ENCODE measurements at places on chromosomes 5 and 9. TPM values are rescaled to one million over a fixed set of nuclear protein-coding genes. Genes with fewer than 3 reads are reported as not detected.

Gene HABP4
- total RNA-seq = 12.3 TPM

Gene SPINK1
- not detected for total RNA-seq

Gene DIRAS2
- total RNA-seq = not detected

Gene C5orf58
- not detected for total RNA-seq

Gene TERT
- 2.4 TPM for total RNA-seq

Gene SCAI
- total RNA-seq = 30.2 TPM

Gene CCDC192
- 2.7 TPM for total RNA-seq

Gene ZNF354B
- 31.3 TPM for total RNA-seq

GRCh38 chr9:21967169-21967568 is 27.0 kb downstream of the CDKN2A start:
- peak; percentile 37 for DNase-seq

DNA sequence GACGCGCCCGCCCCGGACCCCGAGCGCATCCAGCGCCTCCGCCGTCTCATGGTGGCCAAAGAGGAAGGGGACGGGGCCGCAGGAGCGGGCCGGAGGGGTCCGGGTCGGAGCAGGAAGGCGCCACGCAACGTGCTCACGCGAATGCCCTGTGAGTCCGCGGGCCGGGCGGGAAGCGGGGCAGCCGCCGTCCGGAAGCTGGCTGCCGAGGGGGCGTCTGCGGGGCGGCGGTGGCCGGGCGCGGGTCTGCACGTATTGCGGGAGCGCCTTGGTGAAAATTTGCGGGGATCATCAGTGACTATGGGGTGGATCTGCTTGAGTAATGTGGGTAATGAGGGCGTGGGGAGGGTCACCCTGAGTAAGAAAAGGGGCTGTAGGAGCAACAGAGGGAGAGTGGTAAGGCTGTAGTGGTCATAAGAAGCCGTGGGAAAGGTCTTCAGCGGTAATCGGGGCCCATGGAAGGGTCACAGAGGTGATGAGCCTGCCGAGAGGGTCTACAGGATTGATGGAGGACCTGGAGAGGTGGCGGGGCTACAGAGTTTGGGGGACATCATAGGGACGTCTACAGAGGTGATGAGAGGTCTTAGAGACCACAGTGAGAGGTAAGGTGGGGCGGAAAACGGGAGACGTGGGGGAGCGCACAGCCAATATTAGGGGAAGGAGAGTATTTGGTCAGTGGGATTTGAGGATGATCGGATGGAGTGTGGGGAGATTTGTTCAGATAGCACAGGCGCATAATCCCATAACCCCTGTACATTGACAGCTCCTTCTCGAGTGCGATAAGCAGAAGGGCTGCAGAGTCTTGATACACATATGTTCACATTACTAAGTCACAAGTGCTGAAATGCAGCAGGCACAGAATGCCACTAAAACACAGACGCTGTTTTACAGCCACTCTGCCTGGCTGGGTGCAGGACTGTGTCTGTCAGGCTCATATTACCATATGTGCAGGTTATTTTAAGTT is 819 bp downstream of the LSM11 start:
- DNase-seq = no peak

- no peak for DNase-seq
Observed at GRCh38 chr9:131046093-131046380, 37.1 kb downstream of the LAMC3 start.

DNA sequence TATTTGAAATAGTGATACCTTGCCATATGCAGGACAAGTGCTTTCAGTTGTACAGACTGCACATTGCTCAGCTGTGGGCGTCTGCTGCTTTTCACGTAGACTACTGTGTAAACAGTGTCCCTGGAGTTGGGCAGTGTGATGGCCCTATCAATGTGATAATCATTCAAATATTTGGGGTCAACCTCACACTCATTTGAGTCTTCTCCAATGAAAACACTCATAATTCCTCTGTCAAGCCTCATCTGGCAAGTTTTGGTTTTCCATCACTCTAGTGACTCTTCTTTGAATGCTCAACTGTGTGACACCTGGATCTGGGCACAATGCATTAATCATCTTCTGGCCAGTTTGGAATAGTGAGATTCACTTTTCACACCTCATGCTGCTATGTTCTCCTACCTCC is 64.4 kb downstream of the UGCG start:
- no peak for DNase-seq

GRCh38 chr9:35142037-35142436 is 19.8 kb upstream of the UNC13B start:
- no peak for DNase-seq

- DNase-seq = no peak
Observed at GRCh38 chr9:37407468-37407867, 15.0 kb upstream of the GRHPR start.

DNA sequence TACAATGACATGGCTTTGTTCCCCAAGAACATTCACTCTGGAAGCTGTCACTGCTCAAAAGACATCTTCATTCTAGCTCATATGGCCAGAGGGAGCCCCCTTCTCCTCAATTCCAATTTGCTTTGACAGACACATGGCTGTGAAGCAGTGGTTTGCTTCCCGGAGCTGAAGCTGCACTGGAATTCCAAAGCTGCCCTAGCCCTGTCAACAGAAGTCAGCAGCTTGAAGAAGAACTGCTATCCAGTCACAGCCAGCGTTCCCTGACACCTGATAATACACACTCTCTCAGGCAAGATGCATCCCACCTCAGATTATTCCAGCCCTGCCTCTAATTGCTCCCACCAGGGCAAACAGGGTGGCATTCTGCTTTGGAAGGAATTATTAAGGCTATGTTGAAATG is 93.7 kb downstream of the SEMA5A start:
- DNase-seq = no peak

DNA sequence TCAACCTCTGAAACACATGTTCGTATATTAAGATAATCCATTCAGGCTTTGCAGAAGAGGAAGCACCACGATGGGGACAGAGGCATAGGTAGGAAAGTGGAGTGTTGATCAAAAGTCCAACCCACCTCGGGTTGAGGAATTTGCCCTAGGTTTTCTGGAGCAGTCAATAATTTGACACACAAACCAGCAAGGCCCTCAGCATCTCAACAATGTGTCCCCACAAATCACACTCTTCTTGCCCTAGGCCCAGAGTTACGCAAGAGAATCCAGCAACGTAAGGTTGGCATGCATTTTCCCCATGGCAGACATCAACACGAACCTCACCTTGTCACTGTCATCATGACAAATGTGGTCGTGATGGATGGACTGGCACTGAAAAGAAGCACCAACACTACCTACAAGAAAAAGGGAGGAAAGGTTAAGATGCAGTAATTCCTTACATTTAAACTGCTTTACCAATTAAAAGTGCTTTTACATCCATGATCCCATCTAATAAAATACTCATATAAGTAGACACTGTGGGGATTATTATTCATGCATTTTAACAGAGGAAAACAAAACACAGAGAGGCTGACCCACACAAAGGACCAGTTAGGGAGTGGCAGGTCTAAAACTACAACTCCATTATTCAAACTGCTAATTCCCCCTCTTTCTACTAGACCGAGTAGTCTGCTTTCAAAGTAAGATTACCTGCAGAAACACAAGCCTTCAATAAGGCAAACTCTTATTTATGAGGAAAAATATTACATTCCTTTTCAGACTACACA is 24.4 kb upstream of the RNF38 start:
- no peak for DNase-seq

DNA sequence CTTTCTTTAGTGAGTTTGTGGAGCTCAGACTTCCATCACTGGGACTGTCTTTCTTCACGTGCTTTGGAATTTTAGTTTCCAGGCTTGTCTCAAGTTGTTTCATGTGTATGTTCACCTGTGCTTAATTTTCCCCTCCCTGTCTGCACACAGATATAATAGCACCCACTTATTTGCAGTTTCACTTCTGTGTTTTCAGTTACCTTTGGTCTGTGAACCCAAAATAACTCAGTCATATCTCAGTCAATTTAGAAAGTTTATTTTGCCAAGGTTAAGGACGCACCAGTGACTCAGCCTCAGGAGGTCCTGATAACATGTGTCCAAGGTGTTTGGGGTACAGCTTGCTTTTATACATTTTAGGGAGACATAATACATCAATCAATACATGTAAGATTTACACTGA is 330.4 kb downstream of the ICE1 start:
- no peak for DNase-seq

DNA sequence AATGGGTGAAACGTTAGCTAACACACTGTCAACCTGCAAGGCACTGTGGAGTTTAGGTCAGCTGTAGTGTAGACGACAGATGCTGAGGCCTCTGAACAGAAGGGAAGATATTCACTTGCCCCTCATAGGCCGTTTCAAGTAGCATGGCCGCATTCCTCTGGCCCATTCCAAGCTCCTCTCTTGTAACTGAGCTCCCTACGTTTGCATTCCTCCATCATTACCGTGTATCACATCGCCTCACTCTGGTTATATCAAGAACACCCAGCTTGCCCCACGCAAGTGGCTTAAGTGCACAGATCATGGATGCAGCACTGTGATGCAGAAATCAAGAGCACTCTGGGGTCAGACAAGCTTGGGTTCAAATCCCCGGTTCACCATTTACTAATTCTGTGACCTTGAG is 43.3 kb downstream of the PRELID2 start:
- DNase-seq = no peak

GRCh38 chr5:130289132-130290088 is 385.1 kb downstream of the CHSY3 start:
- DNase-seq = no peak

DNA sequence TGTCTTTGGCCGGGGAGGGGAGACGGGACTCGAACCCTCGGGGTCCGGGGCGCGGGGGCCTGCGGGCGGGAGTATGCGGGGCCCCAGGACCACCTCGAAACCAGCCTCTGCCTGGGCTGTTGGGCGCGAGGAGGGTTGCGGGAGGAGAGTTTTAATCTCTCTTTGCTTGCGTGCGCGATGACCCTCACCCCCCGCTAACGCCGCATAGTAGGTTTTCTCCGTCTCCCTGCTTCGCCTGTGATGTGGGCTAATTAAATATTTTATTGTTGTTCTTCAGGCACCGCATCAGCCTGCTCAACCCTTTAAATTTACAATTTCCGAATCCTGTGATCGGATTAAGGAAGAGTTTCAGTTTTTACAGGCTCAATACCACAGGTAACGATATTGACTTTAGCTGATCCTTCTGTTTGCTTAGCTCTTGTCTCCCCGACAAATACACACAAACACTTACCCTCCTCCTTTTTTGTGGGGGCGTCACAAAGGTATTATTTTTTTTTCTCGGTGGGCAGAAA is 1.7 kb downstream of the TLE4 start:
- peak; percentile 57 for DNase-seq

- DNase-seq = no peak
Observed at GRCh38 chr5:142826741-142827492, 56.7 kb downstream of the ARHGAP26 start.

DNA sequence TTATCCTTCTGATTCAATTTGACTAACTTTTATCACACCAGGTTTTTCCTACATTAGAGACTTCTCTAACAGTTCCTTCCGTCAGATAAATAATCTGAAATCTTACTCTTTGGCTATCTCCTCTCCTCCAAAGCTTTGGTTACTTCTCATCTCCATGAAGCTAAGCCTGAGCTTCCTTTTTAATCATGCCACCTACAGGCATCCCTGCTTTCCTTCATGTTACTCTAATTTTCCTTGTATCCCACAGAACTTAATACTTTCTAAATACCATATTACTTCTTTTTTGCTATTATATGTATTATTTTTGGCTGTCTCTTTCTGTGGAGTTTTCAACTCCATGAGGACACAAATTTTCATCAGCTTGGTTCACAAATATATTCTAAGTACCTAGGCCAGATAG is 49.7 kb downstream of the C9 start:
- DNase-seq = no peak

DNA sequence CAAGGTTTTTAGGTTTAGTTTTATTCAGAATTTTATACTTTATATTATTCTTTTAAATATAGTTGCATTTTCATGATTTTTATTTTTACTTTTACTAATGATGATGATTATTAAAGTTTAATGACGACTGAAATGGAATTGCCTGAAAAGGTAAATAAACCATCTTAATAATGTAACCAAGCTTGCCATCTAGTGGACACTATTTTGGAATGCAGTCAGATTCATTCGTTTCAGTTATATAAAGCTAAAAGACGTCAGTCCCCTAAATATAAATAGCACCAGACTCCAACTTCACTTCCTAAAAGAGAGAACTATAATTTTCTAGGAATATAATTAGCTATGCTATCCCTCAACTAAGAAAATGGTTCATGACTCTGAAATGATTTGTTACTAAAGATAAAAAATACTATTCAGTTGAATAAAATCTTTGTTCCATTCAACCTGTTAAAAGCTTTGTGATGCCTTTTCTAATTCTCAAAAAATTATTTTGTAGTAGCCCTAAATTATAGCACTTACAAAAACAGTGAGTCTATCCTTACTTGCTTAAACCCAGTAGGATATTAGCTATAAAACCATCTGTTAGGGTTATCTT is 19.9 kb downstream of the ABITRAM start:
- peak; percentile 42 for DNase-seq

DNA sequence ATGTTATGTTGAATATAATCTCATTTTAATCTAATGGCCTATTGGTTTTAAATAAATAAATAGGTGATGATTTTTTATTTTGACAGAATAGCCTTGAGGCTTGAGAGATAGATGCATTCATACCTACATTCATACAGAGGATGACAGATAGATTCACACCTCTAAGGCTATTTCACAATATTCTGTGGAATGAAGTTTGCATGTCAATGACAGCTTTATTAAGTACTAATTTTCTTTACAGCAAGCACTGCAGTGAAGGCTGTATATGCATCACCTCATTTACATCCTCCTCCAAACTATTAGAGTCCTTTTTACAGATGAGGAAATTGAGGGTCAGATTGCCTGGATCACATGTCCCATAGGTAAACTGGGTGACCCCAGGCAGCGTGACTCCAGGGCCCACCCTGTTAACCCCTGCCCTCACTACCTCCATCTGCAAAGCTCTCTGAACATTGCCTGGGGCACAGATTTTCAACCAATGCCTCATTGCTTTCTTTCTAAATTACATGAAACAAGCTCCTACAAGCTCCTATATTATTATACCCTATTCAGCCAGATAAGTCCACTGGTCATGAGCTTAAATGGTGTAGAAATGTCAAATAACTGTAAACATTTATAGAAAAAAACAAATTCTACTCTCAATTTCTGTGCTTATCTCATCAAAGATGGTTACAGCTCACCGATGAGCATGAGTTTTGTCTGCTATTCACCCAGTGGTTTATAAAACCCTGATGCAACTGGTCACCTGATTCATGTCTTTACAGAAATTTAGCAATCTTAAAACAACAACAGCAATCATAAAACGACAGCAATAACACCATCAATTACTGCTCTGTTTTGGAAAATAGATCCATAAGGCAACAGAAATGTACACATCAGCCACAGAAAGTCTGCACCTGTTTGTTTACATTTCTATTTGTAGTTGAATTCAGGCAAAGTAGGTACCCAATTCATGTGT is 338.0 kb downstream of the NSG2 start:
- no peak for DNase-seq

Data from neural progenitor cell (in vitro differentiated cells).